Right atrium auricular region (tissue), 2 donors: ENCODE measurements at places on chromosomes 7 and 10.

DNA sequence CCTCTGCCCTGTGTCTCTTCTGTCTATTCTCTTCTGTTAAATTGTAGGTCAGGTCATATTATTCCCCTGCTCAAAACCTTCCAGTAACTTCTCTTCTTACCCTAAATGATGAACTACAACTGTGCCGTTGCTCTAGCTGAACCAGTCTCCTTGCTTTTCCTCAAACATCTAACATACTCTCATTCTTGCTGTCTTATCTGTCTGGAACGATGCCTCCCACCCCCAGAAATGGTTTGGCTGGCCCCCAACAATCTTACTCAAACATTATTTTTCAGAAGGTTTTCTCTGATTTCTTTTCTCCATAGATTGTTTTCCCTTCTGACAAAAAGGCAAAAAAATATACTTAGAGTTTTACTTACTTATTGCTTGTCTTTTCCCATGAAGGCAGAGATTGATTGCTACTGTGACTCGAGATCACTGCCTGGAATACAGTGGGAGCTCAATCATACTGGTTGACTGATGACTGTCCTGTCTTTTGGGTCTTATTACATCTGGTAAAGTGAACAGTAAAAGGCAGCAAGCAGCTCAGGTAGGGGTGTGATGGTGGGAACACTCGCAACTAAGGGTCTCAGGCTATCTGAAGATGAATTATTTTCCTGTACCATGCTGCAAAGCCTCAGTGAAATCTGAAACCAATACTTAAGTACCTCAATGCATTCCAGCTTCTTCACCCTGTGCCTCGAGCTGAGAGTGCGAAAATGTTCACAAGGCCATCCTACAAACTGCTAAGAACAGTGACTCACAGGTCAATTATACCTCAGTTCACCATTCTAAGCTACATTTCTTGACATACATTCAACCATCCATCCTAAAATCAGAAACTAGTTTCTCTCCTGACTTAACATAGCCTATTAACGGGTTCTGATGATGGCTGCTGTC lies 67.6 kb downstream of the DNMBP start:
- DNase-seq, result no peak

GRCh38 chr10:63703740-63704345 lies 182.6 kb downstream of the REEP3 start:
- DNase-seq, result no peak

GRCh38 chr10:59175538-59176240 lies 754 bp upstream of the PHYHIPL start:
- no peak for DNase-seq

- DNase-seq, result no peak
These were observed 73.6 kb downstream of the EPC1 start for GRCh38 chr10:32273336-32273735.

DNA sequence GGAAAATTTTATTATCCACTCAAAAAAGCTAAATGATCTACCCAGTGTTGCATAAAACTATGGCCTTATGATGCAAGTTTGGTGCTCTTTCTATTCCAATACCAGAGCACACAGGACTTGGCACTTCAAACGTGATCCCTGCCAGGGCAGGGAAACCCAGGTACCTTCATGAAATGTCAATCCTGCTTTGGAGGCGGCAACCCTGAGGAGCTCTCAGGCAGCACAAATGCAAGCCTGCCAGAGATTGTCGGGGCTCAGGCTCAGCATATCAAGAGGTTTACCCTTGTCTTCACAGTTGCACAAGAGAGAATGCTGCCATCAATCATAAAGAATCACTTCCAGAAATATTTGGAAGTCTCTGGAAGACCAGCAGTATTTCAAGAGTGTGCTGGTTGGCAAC lies 151.5 kb downstream of the GLI3 start:
- no peak for DNase-seq

DNA sequence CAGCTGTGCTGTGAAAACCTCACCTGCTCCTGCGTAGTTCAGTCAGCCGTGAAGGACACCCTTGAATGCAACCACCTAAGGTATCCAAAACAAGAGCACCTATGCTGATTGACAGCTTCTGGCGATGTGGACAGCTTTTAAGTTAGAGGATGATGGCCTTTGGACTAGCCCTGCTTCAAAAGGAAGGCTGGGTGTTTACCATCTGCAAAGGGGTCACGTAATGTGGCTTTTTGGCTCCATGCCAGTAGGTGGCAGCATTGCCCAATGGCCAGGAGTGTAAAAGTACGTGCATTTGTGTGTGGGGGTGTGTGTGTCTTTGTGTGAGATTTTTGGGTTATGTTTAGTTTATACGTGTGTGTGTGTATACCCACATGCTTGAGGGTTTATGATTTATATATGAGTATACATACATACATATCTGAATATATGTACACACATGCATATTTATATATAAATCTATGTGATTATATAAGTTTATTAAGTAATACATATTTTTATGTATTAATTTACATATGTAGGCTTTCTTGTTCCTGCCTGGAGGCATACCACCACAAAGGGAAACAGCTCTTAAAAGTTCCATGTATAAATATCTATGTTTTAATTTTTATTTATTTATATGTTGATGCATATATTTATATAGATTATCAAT lies 236.3 kb upstream of the ANKRD30A start:
- no peak for DNase-seq

DNA sequence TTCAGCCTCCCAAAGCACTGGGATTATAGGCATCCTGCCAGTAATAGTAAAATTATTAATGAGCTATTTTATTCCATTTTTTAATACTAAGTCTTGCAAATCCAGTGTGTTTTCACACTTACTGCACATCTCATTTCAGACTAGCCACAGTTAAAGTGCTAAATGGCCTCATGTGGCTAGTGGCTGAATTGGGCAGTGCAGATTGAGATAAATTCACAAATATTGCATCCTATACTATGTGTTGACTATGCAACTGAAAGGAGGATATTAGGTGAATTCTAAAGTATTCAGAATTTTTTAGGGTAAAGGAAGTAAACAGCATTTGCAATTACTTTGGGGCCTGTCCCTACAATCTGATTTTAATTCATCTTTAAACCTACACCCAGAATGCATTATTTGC lies 10.2 kb downstream of the APBB1IP start:
- DNase-seq, result no peak
